Activated naive CD4-positive, alpha-beta T cell treated with anti-CD3 and anti-CD28 coated beads, Interleukin-2, amount 10 ng/mL, durations not matched to agents 7 days and 5 days (primary cell): ENCODE measurements at places on chromosomes 11 and 22.

GRCh38 chr11:122893131-122893530 lies 10.6 kb downstream of the JHY start:
- H3K4me3 ChIP-seq = no peak overlapping the region
- DNase-seq = no peak
- no peak overlapping the region for H3K27ac ChIP-seq
- H3K36me3 ChIP-seq = no peaks in the 10 kb centered on the region

DNA sequence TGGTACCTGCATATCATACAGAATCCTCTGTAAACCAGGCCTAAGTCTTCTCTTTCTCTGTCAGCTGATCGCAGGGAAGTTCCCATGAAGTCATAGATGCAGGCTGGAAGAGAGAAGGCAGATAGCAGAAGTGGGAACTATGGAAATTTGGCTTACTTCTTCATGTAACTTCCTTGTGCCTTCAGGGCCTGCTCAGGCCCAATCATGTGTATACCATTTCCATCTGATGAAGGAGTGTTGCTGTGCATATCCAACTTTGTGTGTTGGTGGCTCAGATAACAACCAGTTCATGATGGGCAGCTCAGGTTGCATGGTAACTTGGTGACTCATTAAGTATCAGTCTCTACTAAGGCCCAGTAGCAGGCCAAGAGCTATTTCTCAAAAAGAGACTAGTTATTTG lies 53.1 kb upstream of the CEP295 start:
- no peaks in the 10 kb centered on the region for H3K27me3 ChIP-seq
- no peak for DNase-seq

DNA sequence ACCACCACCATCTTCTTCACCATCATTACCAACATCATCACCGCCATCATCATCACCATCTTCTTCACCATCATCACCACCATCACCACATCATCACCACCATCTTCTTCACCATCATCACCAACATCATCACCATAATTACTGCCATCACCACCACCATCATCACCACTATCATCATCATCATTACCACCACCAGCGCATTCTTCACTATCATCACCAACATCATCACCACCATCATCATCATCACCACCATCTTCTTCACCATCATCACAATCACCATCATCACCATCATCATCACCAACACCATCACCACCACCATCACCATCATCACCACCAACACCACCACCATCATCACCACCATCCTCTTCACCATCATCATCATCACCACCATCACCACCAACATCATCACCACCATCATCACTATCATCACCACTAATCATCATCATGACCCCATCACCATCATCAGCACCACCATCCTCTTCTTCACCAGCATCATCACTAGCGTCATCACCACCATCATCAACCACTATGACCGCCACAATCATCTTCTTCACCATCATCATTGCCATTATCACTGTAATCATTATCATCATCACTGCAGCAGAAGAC lies 303.8 kb downstream of the CTTN start:
- H3K27ac ChIP-seq = no peak overlapping the region
- H3K27me3 ChIP-seq = peaks cover 6% of the 10 kb centered on the region
- H3K4me1 ChIP-seq = peaks cover 4% of the 10 kb centered on the region
- no peak for DNase-seq
- H3K36me3 ChIP-seq = no peaks in the 10 kb centered on the region

DNA sequence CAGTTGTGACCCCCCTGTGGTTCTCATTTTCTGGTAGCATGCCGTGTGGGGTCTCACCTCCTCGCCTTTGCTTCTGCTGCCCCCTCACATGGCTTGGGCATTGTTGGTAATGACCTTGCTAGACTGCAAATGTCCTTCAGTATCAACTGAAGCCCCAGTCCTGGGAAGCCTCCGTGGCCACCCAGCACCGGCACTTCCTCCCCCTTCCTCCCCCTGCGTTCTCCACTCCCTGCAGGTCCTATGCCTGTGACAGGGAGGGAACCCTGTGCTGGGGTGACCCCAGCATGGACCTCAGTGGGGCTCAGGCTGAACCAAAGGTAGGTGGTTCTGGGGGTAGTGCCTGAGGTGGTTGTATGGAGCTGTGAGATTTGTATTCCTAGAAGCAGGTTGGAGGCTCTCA lies 5.9 kb downstream of the ST3GAL4 start:
- no peak for DNase-seq
- no peak overlapping the region for H3K4me3 ChIP-seq
- no peaks in the 10 kb centered on the region for H3K27me3 ChIP-seq
- H3K36me3 ChIP-seq = no peaks in the 10 kb centered on the region
- peaks cover 5% of the 10 kb centered on the region for H3K4me1 ChIP-seq

DNA sequence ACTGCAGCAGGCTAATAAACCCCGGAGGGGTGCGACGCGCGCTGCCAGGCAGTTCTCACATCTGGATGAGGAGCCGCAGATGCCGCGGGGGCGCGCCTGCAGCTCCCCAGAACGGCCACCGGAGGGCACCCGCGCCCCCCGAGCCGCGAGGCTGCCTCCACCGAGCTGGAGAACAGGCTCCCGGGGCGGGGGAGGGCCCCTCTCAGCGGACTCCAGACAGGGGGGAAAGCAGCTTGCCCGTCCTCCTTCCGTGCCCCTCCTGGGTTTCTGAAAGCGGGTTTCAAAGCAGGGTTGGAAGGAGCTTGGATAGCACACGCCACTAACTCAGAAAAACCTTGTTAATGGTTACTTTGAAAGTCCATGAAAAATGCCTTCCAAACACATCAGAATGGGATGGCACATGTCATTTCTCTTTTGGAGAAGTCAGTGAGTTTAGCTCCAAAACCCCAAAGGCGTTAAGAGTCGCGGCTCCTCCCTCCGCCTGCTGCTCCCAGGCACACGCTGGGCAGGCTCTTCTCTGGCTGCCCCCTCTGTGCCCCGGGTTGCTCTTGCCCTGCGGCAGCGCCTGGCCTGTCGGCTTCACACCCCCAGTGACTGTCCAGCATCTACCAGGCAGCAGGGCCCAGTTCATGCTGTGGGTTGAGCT lies 317.8 kb downstream of the NTM start:
- DNase-seq = peak; percentile 43
- H3K4me3 ChIP-seq = no peak overlapping the region
- H3K27ac ChIP-seq = no peak overlapping the region
- H3K36me3 ChIP-seq = no peaks in the 10 kb centered on the region

- H3K4me3 ChIP-seq = no peak overlapping the region
- H3K36me3 ChIP-seq = no peaks in the 10 kb centered on the region
- DNase-seq = no peak
- H3K4me1 ChIP-seq = no peaks in the 10 kb centered on the region
- H3K27ac ChIP-seq = no peak overlapping the region
- no peaks in the 10 kb centered on the region for H3K27me3 ChIP-seq
Observed at GRCh38 chr11:79122759-79123158, 318.1 kb downstream of the TENM4 start.

GRCh38 chr22:40739721-40740120 lies 60.4 kb downstream of the MCHR1 start:
- no peaks in the 10 kb centered on the region for H3K4me1 ChIP-seq
- no peak overlapping the region for H3K4me3 ChIP-seq
- peaks cover 11% of the 10 kb centered on the region for H3K27me3 ChIP-seq
- no peaks in the 10 kb centered on the region for H3K36me3 ChIP-seq

DNA sequence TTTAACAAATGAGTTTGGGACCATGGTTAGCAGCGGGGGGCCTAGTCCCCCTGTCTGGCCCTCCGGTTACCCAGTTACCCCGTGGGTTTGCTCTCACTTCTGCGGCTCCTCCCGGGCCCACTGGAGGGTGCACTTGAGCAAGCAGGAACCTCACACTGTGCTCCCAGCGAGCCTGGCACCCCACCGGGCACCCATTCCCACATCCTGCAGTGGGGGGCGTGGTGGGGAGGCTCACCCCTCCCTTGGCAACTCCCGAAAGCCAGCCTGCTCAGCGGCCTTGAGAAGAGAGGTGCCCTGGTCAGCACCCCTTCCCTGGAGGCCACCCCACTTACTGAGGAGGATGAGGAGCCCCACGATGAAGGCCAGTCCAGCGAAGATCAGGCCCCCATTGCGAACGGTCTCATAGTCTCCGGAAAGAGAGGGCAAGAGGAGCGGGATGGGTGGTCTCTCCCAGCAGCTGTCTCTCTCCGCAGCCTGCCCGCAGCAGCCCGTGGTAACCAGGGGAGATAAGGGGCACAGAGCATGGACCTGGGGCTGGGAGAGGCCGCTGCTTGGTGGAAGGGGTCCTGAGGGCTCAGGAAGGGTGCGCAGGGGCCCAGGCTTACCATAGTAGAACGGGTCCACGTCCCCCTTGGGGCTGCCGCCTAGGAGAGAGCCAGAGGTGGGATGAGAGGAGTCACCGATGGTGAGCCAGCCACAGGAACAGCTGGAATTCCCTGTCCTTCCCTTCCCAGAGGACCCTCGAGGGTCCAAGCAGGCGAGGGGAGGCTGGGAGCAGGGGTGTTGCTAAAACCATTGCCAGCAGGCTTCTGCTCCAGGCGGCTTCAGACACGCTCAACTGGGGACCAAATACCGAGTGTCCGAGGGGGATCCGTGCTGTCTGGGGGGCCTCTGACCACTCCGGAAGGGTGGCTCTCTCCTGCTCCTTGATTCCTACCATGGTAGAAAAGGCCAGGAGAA lies 2.2 kb downstream of the FXYD2 start:
- H3K4me3 ChIP-seq = no peak overlapping the region
- peak; percentile 67 for DNase-seq
- H3K4me1 ChIP-seq = peaks cover 53% of the 10 kb centered on the region
- peaks cover 30% of the 10 kb centered on the region for H3K27me3 ChIP-seq
- H3K27ac ChIP-seq = no peak overlapping the region
